ENCODE measurements at places on chromosomes 6 and 20. TPM values are rescaled to one million over a fixed set of nuclear protein-coding genes. Genes with fewer than 3 reads are reported as not detected.

GPR6 gene
- total RNA-seq: not detected

FOXS1 gene
- total RNA-seq: not detected

PPARD gene
- 47.1 TPM for total RNA-seq

NECAB3 gene
- total RNA-seq: 14.7 TPM

GRCh38 chr6:83378621-83379388 is 52.0 kb downstream of the ME1 start:
- DNase-seq: peak; percentile 73

- DNase-seq: no peak
Measured at GRCh38 chr20:58571693-58572427, 56.7 kb upstream of the APCDD1L start.

DNA sequence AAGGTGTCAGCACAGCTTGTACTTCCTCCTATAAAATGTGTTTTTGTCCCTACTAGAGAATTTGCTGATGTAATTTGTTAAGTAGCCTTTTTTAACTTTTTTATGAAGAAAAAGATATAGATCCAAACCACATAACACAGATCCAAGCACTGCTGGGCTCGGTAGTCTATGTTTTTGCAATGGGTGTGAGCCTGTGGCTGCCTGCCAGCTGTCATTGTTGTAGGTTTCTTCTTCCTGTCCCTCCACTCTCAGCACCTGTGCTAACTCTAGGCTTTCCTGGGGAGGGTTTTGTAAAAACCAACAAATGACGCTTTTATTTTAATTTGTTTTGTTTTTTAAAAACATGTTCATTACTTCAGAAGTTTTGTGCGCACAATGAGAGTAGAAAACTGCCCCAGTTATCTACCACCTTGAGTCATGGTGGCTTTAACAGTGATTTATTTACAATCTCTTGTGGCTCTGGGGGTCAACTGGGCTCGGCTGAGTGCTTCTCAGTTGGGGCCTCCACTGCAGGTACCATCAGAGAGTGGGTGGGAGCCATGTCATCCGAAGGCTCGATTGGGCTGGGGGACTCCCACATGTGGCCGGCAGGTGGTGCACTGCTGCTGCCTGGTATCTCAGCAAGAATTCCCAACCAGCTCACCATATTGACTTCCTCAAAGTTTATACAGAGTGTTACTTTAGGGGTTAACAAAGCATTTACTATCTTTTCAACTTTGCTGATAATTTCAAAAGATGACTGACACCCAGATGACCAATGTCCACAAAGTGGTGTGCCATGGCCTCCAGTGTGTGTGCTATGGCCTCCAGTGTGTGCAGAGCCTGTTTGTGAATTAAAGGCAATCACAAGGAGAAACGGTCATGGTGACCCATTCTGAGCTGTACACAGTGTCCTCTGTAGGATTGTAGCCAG is 3.0 kb upstream of the CCR6 start:
- DNase-seq: no peak

DNA sequence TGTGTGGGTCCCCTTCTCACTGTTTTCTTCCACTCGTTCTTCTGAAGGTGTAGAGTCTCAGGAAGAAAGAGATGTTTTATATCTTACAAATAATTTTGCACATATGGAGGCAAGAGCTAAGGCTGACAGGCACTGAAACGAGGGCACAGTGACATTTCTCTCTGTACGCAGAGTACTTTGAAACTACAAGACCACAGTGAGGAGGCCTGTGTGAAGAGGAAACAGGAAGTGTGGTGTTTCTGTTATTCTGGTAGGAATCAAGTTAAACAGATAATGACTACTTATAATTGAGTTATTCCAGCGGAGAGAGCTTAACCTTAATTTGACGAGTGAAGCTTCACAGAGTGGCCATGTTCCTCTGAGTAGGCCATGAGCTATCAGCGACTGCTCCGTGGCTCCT is 4.8 kb downstream of the CDH4 start:
- no peak for DNase-seq

- no peak for DNase-seq
Measured at GRCh38 chr20:15789079-15789478, 784.2 kb downstream of the KIF16B start.

DNA sequence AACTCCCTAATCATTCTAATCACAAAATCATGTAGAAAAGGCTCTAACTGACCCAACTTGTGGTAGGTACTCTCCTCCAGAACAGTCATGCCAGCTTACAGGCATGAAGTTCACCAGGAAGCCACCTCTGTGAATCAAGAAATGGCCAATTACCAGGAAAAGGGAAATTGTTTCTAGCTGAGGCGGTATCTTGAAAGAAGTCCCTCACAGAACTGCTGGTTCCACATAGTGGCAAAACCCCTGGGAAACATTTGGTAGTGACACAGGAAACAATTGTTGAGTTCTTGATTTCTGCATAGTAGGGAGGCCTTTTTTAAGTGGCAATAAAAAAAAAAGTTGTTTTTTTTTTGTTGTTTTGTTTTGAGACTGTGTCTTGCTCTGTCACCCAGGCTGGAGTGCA is 3.4 kb upstream of the ZHX3 start:
- no peak for DNase-seq

DNA sequence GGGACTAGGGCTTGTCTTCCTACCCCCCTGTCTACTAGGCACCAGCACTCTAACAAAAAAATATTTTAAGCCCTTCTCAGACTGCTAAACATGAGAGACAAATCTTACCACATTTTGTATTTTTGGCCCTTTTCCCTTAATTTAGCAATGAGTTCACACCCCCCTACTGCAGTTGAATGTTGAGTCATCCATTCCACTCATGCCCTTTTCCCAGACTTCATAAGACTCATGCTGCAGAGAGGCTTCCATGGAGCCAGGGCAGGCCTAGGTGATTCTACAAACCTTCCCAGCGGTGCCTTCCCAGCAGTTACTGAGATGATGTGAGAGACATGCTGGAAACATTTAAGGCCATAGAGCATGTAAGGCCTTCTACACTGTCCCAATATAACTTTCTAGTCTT is 53.9 kb downstream of the PXDC1 start:
- peak; percentile 16 for DNase-seq

DNA sequence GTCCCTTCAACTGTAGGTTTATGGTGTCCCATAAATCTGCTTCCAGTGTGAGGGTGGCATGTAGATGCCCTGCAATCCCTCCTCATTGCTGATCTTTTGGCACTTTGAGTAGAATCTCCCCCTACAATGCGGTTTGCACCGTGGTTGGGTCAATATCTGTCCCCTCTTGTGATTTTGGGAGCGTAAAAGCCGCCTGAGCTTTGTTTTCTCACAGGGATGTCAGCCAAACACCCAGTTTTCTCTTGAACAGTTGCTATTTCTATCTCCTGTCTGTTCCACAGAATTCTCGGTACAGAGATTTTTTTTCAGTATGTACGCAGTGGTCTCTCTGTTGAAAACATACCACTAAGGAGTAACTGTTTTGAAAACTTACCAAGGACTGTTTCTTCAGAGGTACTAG is 21.8 kb downstream of the CDS2 start:
- no peak for DNase-seq

GRCh38 chr6:151498327-151498726 is 4.5 kb downstream of the CCDC170 start:
- DNase-seq: peak; percentile 31

GRCh38 chr6:12931639-12932038 is 215.1 kb downstream of the PHACTR1 start:
- no peak for DNase-seq

DNA sequence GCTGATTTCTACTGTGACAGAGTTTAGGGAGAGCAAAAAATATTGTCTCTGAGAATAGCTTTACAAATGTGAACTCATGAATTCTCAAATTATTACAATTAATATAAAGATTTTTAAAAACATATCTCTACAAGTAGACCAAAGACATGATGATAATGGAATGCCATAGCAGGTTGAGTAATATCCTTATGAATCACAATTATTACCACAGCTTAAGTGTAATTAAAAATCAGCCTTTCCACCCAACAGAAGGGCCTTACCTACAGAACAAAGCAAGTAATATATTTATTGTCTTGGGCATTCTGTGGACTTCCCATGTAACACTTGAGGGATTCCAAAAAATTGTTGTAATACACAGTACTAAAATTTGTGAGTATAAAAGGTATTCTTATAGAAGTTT is 1099.6 kb upstream of the GJE1 start:
- DNase-seq: peak; percentile 58

DNA sequence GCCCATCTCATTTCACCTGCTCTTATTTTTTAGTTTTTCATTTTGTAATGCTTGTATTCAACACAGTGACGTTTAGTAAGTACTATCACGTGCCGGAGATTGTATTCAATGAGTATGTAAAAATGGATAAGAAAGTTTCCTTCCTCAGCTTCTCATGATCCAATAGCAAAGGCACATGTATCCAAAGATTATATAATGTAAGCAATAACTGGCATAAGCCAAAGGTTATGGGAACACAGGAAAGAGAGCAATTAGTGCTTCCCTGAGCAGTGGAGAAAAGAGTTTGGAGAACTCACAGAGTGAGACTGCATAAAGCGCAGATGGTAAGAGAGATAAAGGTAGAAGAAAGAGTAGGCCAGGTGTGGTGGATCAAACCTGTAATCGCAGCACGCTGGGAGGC is 21.8 kb upstream of the LTV1 start:
- DNase-seq: no peak

DNA sequence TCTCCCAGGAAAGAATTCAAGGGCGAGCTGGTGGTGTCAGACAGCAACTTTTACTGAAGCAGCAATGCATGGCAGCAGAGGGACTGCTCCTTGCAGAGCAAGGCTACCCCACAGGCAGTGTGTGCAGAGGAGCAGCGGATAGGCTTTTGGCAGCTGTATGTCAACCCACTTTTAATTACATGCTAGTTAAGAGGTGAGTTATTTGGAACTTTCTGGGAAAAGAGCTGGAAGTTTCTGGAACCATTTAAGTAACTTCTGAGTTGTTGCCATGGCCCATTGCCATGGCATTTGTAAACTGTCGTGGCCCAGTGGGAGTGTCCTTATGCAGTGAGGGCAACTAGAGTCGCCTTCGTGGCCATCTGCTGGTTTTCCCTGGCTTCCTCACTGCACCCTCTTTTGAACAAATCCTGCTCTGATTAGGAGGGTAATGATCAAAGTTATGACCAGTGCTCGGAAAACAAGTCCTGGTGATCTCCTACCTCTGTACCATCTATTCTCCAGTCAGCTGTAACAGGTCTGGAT is 34.0 kb downstream of the BPIFB4 start:
- no peak for DNase-seq

Measured in mammary epithelial cell (primary cell).